Naive thymus-derived CD4-positive, alpha-beta T cell (primary cell): ENCODE measurements at places on chromosomes 13 and 19.

DNA sequence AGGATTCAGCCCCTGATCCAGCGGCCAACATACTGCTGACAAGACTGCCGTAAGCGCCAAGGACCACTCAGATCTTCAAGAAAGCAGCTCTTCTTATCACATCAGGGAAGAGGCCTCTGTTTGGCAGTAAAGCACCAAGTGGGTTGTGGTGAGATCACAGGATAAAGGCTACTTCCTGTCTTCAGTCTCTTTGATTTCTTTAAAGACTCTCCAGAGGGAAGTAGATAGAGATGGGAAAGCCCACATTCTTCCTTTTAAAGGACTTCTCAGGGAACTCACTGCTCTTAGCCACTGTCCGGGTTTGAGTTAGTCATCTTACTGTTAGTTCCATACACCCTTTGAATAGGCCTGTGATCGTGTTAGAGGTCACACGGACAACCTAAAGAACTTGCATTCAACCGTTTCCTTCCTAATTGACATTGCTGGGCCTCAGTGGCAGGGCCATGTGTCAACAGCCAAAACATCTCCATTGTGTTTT lies 47.2 kb upstream of the POMP start:
- peak; percentile 47 for DNase-seq

- no peak for DNase-seq
Observed at GRCh38 chr13:92838786-92839185, 387.8 kb upstream of the GPC6 start.

DNA sequence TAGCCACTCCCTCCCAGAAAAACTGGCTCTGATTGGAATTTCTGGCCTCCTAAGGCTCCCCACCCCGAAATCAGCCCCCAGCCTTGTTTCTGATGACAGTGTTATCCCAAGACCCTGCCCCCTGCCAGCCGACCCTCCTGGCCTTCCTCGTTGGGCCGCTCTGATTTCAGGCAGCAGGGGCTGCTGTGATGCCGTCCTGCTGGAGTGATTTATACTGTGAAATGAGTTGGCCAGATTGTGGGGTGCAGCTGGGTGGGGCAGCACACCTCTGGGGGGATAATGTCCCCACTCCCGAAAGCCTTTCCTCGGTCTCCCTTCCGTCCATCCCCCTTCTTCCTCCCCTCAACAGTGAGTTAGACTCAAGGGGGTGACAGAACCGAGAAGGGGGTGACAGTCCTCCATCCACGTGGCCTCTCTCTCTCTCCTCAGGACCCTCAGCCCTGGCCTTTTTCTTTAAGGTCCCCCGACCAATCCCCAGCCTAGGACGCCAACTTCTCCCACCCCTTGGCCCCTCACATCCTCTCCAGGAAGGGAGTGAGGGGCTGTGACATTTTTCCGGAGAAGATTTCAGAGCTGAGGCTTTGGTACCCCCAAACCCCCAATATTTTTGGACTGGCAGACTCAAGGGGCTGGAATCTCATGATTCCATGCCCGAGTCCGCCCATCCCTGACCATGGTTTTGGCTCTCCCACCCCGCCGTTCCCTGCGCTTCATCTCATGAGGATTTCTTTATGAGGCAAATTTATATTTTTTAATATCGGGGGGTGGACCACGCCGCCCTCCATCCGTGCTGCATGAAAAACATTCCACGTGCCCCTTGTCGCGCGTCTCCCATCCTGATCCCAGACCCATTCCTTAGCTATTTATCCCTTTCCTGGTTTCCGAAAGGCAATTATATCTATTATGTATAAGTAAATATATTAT lies 6.1 kb downstream of the FOSB start:
- DNase-seq, result no peak

GRCh38 chr13:104318121-104318520 lies 1251.9 kb upstream of the SLC10A2 start:
- DNase-seq, result no peak

- peak; percentile 43 for DNase-seq
Observed at GRCh38 chr19:6773323-6773931, 919 bp downstream of the VAV1 start.

- no peak for DNase-seq
Observed at GRCh38 chr13:111937777-111938311, 129.1 kb upstream of the SOX1 start.

GRCh38 chr13:78680115-78680561 lies 21.2 kb upstream of the OBI1 start:
- DNase-seq, result no peak

GRCh38 chr13:86425170-86425815 lies 626.1 kb upstream of the SLITRK6 start:
- no peak for DNase-seq

GRCh38 chr13:111492341-111492950 lies 172.0 kb downstream of the TEX29 start:
- DNase-seq, result no peak

- no peak for DNase-seq
Observed at GRCh38 chr19:41366089-41366488, 2.1 kb upstream of the B9D2 start.

DNA sequence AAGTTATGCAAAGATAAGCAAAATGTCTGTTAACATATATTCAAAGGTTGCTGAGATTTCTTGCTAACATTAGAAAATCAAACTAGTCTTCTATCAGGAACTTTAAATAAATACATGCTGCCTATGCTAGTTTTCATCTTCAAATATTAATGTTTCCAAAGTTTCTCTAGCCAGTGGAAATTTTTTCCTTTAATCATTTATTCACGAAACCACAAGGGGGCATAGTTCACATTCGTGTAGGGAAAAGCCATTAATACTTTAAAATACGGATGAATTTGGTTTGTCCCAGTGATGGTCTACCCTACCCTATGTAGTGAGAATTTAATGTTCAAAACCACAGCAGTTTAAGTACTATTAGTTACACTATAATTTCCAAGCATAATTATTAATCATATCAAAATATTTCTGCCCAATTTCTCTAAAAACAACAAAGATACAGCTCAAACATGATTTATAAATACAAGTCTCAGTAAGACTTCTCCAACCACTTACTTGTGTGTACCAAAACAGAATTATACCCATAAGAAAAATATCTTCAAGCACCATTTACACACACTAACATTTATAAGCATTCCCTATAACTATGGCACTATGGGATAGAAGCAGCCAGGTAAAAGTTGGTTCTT lies 16.2 kb downstream of the NUFIP1 start:
- DNase-seq, result no peak

DNA sequence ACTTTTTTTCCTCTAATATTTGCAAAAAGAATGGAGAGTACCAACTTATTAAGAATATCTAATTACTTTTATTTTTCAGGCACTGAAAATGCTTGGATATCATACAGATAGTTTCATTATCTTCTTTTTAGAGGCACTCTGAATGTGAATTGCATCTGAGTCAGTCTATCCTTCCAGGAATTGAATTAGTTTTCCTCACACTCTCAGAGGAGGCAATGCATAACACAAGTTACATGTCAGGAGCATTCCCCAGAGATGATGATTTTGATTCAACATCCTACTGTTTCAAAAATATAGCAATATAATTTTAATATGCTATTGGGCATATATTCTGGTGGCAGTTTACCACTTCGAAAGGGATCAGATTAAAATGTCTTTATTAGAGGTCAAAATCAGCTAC lies 1315.4 kb downstream of the PCDH9 start:
- no peak for DNase-seq

DNA sequence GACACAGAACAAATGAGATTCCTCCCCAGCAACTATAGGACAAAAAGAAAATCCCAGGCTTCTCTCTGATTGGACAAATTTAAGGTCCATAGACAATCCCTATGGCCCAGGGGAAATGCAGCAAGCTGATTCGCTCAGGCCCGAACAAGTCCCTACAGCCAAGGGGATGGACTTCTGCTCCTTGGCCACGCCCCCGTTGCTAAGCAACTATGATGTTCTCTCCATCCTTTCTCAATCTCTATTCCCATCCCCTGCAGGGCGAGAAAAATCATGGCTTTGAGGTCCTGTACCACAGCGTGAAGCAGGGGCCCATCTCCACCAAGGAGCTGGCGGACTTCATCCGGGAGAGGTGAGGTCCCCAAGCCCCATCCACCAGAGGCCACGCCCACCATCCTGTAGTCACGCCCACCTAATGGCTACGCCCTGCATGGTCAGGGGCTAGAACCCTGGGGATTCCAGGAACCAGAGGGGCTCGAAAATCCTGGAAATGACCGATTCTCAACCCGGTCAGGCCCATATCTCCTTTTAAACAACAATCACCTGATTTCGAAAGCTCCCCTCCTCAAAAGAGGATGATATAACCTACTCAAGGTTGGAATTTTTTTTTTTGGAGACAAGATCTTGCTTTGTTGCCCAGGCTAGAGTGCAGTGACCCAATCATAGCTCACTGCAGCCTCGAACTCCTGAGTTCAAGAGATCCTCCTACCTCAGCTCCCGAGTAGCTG lies 11.4 kb downstream of the FCHO1 start:
- DNase-seq, result no peak

GRCh38 chr13:79684371-79684770 lies 203.4 kb downstream of the NDFIP2 start:
- DNase-seq, result no peak

DNA sequence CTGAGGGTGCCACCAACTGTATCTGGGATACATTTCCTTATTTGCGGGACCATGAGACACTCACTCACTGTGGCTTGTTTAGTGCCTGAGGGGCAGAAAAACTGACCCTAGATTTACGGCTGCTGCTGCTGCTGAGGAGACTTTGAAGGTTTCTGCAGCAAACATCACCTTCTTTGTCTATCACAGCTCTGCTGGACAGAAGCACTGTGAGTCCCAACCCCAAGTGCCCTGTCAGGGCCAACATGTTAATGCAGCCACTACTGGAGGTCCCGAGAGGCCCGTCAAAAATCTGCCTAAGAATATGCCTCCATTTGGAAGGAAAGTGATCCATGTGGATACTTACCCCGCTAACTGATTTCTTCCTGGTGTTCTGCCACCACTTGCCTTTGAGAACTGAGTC lies 37.3 kb upstream of the UBL3 start:
- DNase-seq, result no peak

DNA sequence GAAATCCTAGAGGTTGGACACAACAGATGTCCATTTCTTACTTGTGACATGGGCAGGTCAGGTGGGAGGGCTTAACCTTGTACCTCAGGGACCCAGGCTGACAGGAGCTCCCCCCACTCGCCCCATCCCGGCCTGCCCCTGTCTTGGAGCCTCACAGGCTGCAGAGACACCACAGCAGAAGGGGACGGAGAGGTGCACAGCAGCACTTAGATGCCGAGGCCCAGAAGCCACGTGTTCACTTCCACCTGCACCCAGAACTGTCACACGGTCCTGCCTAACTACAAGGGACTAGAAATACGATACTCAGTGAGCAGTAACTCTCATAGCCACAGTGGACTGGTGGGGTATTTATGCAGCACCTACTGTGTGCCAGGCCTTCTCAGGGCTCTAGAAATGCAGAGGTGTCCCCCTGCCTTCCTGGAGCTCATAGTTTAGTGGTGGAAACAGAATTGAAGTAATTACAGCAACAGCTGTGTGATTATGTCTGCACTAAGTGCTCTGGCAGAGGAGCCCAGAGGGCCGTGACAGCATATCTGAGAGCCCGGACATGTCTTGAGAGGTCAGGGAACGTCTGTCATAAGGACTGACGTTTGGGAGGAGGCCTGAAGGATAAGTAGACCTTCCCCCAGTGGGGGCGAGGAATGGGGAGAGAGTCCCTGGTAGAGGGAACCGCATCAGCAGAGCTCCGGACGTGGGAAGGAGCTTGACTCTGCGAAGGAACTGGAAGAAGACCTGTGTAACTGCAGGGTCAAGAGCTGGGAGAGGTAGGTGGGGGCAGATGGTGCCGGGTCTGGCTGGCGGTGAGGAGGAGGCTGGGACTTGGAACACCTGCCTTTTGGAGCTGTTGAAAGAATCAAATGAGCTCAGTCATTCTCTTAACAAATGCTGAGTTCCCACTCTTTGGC lies 130.0 kb downstream of the SIPA1L3 start:
- no peak for DNase-seq

DNA sequence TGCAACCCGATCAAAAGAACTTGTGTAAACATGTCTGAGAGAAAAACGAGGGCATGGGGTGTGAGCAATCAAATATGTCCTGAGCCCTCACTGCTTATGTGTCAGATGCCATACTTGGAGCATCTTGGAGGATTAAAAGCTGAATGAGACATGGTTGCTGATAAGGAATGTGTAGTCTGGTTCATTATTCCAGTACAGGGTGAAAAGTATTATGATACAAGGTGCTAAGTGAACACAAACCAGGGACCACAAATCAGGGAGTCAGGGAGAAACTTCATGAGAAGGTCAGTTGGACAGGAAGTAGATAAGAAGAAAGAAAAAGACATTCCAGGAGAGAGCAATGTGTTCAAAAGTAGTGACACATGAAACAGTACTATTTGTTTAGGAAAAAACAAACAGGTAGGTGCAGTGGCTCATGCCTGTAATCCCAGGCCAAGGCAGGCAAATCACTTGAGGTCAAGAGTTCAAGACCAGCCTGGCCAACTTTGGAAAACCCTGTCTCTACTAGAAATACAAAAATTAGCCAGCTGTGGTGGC lies 2.0 kb upstream of the RCBTB1 start:
- DNase-seq, result no peak

GRCh38 chr13:74465271-74465670 lies 331.1 kb upstream of the KLF12 start:
- DNase-seq, result no peak

DNA sequence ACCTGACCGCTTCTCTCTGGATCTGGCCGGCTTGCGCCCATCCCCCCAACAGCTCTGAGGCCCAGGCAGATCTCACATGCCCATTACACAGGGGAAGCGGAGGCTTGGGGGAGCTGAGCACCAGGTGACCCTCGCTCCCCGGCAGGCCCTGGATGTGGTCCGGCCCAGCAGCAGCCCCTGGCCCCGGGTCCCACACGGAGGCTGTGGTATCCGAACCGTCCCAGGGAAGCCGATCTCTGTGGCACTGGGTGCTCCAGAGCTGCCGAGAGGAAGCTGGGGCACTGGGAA lies 27.7 kb downstream of the SBNO2 start:
- DNase-seq, result no peak

- no peak for DNase-seq
Observed at GRCh38 chr19:39370735-39371134, 20.2 kb downstream of the PAF1 start.

- no peak for DNase-seq
Observed at GRCh38 chr13:37290716-37291505, 185.4 kb upstream of the CSNK1A1L start.

- no peak for DNase-seq
Observed at GRCh38 chr19:48428670-48429069, 17.1 kb upstream of the GRWD1 start.

DNA sequence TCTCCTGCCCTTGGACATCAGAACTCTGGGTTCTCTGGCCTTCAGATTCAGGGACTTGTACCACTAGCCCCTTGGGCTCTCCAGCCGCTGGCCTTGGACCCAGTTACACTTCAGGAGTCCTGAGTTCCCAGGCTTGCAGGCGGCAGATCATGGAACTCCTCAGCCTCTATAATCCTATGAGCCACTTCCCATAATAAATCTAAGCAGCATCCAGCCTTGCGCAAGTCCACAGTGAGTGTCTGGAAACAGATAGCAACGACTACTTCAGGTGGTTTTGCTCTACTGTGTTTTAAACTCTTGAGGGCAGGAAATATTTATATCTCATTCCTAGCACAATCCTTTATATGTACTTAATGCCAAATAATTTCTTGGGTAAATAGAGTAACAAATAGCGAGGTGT lies 92.3 kb downstream of the COL4A1 start:
- no peak for DNase-seq
